Kidney epithelial cell (primary cell): ENCODE measurements at places on chromosomes 1 and 21. TPM values are rescaled to one million over a fixed set of nuclear protein-coding genes. Genes with fewer than 3 reads are reported as not detected.

METTL13 gene
- total RNA-seq: 35.1 and 37.9 TPM in 2 replicates

TSPAN1 gene
- total RNA-seq: 52.7 and 68.5 TPM in 2 replicates

DHDDS gene
- 43.8 and 52.7 TPM in 2 replicates for total RNA-seq

DNA sequence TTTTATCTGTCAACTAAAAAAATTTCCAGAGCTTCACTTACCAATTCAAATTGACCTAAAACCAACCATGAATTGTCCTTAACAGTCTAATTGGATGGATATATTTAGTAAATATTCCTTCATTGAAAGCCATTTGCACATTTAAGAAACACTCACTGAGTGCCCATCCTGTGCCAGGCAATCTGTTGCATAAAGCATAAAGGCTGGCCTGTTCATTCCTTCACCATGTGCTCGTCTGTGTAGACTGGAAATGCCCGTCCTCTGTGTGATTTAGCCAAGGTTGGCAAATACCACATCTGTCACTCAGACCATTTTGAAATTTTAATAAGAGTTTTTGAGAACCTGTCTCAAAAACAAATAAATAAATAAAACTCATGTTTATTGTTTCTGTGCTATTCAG lies 57.1 kb downstream of the ZNF684 start:
- DNase-seq: no peak

- no peak for DNase-seq
Observed at GRCh38 chr1:45568421-45568820, 15.4 kb upstream of the NASP start.

- no peak for DNase-seq
Observed at GRCh38 chr1:115976921-115977498, 697 bp downstream of the SLC22A15 start.

- DNase-seq: no peak
Observed at GRCh38 chr1:65208563-65208973, 60.6 kb downstream of the AK4 start.

GRCh38 chr1:18922319-18922726 lies 20.0 kb upstream of the ALDH4A1 start:
- no peak for DNase-seq
